ENCODE measurements at places on chromosomes 12 and 14. TPM values are rescaled to one million over a fixed set of nuclear protein-coding genes. Genes with fewer than 3 reads are reported as not detected.

The ACSM4 gene
- total RNA-seq, result not detected

The MGP gene
- not detected for total RNA-seq

The MAP4K5 gene
- total RNA-seq, result 36.7 TPM

The WASHC3 gene
- 33.3 TPM for total RNA-seq

The GALNT9 gene
- total RNA-seq, result not detected

The CCDC177 gene
- not detected for total RNA-seq

The NRIP2 gene
- not detected for total RNA-seq

The AREL1 gene
- total RNA-seq, result 37.8 TPM

The COQ5 gene
- 48.8 TPM for total RNA-seq

The OAS1 gene
- total RNA-seq, result 56.3 TPM
